ENCODE measurements at places on chromosomes 5 and 9.

DNA sequence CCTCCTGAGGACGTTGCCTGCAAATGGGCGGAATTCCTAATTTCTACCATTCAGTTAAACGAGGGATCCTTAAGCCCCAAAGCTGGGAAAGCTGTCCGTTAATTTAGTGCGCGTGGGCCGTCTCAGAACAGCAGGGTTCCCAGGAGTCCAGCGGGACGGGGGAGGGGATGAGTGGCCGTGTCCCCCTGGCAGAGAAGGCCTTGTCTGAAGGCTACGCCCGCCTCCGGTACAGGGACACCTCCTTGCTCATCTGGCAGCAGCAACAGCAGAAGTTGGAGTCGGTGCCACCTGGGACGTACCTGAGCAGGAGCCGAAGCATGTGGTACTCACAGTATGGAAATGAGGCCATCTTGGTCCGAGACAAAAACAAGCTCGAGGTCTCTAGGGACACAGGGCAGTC lies 1.3 kb downstream of the BRD3OS start:
- DNase-seq, result no peak

- DNase-seq, result no peak
These were observed 59.5 kb downstream of the PIK3R1 start for GRCh38 chr5:68274847-68275651.

GRCh38 chr5:41413074-41413473 lies 97.3 kb downstream of the PLCXD3 start:
- no peak for DNase-seq

GRCh38 chr5:150642567-150642927 lies 2.1 kb downstream of the SYNPO start:
- no peak for DNase-seq
